ENCODE measurements at places on chromosomes 1 and 21.

DNA sequence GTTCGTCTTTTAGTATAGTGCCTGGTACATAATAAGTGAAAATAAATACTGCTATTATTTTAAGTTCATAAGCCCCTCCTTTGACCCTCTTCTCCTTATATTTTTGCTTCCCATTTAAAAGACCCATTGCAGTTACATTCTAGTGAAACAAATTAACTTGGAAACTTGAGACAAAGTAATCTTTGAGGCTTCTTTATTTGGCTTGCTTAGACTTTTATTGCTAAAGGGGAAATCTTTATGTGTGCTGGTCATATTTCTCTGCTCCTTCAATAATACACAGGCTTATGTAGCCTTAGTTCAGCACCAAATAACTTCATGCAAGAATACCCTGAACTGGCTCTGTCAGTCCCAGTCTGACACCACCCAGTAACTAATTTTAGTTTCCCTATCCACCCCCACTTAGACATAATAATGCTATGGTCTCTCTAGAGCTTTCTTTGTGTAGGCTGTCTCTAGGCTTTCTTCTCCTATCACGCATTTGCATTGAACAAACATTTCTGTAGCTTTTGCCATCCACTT lies 257.8 kb downstream of the OMA1 start:
- no peak for DNase-seq

GRCh38 chr1:227913396-227913763 lies 34.4 kb downstream of the WNT9A start:
- no peak for DNase-seq

DNA sequence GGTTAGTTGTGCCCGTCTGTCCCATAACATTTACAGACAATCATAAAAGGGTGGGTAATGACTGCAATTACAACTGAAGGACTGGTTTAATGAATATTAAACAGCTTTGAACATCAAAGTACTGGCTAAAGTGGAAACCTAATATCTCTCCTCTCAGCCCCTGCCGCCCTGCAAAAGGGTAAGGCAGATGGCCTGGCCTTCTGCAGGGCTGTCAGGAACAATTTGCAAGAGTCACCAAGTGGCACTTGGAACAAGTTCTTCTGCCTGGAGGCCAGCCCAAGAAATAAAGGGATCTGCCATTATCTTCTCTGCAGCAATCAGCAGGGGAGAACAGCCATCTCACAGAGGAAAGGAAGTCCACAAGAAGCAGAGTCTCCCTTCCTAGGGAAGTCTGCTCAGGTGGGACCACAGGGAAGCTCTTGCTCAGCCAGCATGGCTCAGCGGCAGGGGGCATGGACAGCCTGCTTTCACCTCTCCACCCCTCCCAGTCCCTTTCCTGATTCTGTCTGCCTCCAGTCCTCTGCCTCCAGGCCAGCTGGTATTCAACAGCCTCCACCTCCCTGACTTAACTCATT lies 96.1 kb downstream of the TRABD2B start:
- DNase-seq = no peak

- DNase-seq = no peak
These were observed 970.6 kb downstream of the NCAM2 start for GRCh38 chr21:21968810-21969209.

- DNase-seq = peak; percentile 97
These were observed at the start of gene COX20 for GRCh38 chr1:244835276-244836134. Gene COX20, plus strand, starts transcription at chr1:244835658. Its CDS starts 57 bp downstream, at chr1:244835715.

DNA sequence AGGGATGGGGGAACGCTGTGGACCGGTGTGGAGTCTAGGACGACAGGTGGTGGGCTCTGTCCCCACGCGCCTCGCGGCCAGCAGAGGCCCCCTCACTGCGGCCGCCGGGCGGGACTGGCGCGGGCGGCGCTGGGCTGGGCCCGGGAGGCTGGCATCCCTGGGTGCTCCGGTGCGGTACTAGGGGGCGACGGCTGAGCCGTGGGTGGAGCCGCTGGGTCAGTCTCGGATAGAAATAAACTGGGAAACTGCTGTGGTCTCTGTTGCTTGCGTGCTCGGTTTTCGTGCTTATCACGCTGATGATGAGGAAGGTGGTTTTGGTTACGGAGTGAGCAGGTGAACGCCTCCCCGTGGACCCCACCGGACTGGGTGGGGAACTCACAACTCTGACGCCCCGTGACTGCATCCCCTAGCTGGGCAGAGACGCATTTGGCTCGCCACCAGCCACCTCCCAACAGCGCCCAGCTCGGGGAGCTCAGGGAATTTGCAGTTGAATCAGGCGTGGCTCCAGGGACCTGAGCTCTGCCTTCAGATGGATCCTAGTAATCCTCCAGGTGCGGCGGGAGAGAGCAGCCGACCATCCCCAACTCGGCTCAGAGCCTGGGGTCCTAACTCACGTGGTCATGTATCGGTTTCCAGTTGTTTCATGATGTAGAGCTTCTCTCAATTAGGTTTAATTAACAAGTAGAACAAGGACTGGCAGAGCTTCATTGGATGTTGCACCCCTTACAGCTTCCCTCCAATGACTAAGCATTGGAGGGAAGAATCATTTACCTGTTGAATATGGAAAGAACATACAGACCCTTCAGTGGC lies 32.1 kb downstream of the HSD17B7 start:
- DNase-seq = no peak

GRCh38 chr1:185573677-185574076 lies 160.5 kb upstream of the HMCN1 start:
- DNase-seq = no peak

GRCh38 chr21:45830720-45831366 lies 150.7 kb upstream of the COL6A1 start:
- DNase-seq = no peak

- DNase-seq = peak; percentile 53
These were observed 1.7 kb downstream of the CLDN14 start for GRCh38 chr21:36478207-36478701.

DNA sequence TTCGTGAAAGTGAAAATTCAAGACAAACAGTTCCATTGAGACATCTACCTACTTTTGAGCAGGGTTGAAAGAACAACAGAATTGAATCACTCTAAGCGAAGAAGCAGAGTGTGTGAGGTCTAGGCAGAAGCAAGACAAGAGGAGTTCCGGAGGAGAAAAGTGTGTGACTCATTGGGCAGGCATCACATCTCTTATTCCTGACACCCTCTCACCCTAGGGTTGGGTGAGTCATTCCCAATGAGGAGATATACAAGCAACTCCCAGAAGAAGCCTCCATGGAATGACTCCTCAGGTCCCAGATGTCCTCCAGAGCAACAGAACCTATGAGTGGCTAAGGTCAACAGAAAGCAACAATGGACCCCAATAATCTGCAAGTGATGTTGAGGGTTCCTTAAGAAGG lies 138.1 kb downstream of the TPR start:
- DNase-seq = no peak

- no peak for DNase-seq
These were observed 31.0 kb upstream of the ACTL8 start for GRCh38 chr1:17724150-17724549.

DNA sequence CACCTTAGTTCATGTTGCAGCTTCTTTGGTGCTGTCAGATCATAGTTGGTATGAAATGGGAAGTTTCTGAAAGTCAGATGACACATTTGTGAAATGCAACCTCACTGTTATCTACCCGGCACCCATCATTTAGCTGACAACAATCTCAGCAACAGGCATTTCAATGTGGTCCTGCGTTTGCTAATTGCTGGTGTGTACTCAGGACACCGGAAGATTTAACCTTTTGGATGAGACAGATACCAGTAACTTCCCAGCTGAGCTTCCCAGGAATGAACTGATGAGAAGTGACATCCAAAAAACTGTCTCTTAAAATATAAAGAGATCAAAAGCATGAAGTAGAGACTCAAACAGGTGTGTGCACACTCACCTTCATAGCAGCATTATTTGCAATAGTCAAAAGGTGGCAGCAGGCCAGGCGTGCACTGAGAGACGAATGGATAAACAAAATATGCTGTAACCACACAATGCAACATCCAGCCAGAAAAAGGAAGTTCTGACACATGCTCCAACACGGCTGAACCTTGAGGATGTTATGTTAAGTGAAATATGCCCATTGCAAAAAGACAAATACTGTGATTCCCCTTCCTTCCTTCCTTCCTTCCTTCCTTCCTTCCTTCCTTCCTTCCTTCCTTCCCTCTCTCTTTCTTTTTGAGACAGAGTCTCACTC lies 7.9 kb upstream of the CLDN14 start:
- no peak for DNase-seq

- no peak for DNase-seq
These were observed 90.8 kb upstream of the SLC2A1 start for GRCh38 chr1:43049481-43049880.

- DNase-seq = peak; percentile 82
These were observed 33.2 kb upstream of the RUNX3 start for GRCh38 chr1:24963099-24963872.

GRCh38 chr1:178743801-178744200 lies 18.8 kb downstream of the RALGPS2 start:
- DNase-seq = no peak

DNA sequence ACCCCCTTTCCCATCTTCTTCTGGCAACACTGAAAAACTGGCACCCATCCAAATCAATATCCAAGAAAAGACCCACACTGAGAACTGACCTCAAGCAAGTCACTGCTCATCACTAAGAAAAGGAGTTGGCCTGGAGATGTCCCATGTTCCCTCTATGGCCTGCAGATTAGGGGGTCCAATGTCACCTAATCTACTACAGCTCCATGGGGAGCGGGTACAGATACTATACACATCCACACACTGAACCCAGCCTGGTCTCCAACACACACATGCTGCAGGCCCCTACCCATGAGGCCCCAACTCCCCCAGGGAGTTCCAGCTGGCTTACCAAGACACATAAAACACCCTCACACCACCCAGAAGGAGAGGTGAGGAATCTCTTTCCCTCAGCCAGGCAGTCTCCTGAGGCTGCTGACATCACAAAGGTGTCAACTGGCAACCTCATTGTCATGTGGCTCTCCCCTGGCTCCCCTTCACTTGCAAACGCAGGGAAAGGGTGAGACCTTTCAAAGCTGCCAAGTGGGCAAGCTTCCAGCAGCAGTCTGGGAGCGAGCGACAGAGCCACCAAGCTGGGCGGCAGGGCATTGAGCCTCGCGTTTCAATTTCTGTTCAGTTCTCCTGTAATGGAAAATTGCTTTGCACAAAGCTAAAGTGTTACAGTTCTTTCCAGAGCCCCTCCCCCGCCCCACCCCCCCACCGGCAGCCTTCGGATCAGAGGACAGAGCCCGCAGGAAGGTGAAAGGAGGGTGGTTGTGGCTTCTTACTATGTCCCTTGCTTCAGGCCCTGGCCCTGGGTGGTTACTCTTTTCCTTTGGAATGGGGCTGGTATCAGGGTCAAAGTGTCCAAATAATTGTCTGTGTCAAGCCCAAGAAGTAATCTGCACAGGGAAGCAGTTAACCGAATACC lies at the start of gene LRRC52:
Gene LRRC52 (plus strand): TSS at position 469 of the 907 bp plus-strand sequence. CDS start 297 bp downstream, at position 766.
- DNase-seq = no peak

- peak; percentile 8 for DNase-seq
These were observed 95.6 kb downstream of the RGS2 start for GRCh38 chr1:192904438-192904895.

- no peak for DNase-seq
These were observed 89.8 kb downstream of the EVI5 start for GRCh38 chr1:92695104-92695503.

DNA sequence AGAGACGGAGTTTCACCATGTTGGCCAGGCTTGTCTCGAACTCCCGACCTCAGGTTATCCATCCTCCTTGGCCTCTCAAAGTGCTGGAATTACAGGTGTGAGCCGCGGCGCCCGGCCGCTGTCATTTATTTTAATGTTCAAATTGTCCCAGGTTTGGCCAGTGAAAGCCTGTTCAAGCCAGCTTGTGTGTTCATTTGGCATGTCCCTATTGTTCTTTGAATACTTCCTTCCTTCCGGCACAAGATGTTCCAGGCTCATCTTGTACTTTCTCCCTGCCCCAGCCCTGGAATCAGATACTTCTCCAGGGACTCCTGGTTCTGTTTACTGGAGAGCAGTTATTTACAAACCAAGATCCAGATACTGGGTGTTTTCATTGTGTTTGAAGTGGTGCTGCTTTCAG lies 37.0 kb downstream of the ZBTB8B start:
- no peak for DNase-seq

- DNase-seq = no peak
These were observed 98.7 kb upstream of the SLC35F3 start for GRCh38 chr1:233805786-233806185.

DNA sequence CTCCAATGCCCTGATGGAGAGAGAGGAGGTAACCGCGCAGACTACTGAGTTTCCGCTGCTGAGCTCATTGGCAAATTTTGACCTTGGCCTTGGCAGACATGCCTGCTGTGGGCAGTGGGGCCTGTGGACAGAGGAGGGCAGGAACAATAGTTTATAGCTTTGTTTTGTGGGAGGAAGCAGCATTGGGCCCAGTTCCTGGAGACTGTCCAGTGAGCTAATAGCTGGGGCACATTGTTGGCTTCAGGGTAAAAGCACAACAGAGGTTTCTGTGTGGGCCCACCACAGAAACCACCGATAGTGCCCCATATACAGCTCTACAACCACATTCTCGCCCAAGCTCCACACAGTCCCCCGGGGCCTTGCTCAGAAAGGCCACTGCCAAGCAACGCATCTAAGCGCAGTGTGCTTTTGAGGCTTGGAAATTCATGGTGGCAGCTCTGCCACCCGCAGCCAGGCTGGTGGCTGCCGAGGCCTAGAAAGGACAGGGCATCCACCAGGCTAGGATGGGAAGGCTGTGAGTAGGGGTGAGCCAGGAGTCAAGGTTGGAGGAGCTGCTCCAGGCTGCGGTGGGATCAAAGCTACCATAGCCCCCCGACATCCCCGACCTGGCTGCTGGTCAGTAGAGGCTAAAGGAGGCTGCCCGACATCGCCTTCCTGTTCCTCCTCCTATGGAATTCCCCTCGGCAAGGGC lies 43.2 kb downstream of the NEK2 start:
- peak; percentile 68 for DNase-seq

GRCh38 chr1:2145946-2146835 lies 48.4 kb downstream of the FAAP20 start:
- DNase-seq = no peak

DNA sequence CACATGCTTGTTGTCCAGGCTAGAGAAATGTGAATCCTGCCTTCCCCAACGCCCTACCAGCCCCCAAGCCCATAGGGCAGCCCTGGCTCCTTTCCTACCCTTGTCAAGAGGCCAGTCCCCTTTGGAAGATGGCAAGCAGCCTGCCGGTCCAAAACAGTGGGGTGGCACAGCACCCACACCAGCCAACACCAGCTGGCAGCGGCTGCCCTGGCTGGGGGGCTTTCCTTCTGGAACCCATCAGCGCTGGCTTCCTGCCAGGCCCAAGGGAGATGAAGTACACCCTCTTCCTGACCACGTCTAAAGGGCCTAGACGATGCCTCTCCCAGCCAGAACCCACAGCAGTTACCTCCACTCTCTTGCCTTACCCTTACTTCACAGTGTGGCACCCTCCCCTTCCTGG lies 24.2 kb downstream of the KCNN3 start:
- no peak for DNase-seq

DNA sequence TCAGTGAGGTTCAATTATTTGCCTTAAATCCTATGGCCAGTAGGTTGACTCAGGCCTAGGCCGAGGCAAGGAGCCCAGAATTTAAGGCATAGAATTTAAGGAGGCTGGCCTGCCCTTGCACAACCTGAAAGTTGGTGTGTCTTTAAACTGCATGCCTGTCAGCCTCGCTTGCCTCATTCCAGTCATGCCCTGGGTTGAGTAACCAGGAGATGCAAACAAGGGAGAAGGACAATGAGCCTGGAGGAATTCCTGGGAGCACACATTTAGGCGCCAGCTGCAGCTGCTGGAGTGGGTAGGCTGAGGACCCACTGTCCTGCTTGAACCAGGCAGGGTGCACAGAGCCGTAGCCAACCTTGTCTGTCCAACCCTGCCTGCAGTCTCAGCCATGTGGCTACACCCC lies 11.7 kb downstream of the CD2 start:
- DNase-seq = no peak

Data from GM12865 (cell line).